CD14-positive monocyte (primary cell): ENCODE measurements at places on chromosomes 1 and 21.

- no peak for DNase-seq
Measured at GRCh38 chr1:107786203-107786845, 178.7 kb downstream of the VAV3 start.

DNA sequence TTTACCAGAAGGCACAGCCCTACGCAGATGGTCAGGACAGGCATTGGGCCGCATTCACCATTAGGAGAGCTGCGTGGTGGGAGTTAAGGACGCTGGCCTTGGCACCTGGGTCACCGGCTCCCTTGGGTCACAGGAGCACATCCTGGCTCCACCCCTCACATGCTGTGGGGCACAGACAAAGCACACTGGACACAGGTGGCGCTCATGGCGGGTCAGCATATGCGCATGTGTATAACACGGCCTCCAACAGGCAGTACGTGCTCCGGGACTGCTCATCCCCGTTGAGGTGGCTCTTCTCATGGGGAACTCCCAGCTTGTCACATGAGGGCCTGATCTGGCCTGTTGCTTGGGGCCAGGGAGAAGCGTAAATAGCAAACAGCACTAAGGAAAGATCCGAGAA lies 25.0 kb downstream of the PGBD5 start:
- no peak for DNase-seq

DNA sequence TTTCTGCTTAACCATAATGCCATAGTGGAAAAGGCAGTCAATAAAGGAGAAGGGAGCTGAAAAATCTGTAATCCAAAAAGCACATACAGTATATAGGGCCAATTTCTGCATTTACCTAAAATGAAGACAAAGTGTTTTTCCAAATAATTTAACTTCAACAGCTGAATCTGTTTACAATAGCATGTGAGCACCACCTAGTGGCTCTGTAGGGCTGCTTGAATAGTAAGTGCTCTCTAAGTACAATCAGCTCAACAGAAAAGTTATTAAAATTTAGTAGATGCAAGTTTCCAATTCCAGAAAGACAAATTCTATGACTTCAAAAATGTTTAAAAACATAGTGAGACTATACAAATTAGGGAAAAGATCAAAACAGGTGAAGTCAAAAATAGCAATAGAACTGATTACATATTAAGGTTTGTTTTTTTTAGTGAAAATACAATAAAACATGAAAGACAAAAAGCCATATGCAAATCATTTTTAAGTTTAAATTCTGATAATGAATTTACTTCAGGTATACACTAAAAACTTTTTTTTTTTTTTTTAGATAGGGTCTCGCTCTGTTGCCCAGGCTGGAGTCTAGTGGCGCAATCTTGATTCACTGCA lies 220.0 kb downstream of the SETD4 start:
- DNase-seq = peak; percentile 50

DNA sequence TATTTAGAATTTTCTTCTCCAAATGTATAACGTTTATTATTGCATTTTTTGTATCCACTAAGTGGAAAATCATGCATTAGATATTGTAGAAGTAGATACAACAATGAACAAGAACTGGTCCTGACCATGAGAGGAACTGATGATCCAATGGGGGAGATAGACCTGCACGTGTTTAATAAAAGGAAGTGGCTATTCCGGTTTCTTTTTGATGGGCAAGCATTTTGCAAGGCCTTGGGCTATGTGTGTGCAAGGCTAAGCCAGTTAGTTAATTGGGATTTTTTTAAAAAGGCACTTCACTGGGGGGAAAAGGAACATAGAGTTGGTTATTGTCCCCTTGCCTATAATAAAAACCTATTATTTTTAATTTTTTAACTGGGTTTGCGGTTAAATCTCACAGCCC lies 961 bp upstream of the VCAM1 start:
- peak; percentile 2 for DNase-seq

- no peak for DNase-seq
Measured at GRCh38 chr21:39022035-39022434, 161.2 kb downstream of the PSMG1 start.

GRCh38 chr1:208161656-208162375 lies 82.4 kb downstream of the PLXNA2 start:
- DNase-seq = no peak

DNA sequence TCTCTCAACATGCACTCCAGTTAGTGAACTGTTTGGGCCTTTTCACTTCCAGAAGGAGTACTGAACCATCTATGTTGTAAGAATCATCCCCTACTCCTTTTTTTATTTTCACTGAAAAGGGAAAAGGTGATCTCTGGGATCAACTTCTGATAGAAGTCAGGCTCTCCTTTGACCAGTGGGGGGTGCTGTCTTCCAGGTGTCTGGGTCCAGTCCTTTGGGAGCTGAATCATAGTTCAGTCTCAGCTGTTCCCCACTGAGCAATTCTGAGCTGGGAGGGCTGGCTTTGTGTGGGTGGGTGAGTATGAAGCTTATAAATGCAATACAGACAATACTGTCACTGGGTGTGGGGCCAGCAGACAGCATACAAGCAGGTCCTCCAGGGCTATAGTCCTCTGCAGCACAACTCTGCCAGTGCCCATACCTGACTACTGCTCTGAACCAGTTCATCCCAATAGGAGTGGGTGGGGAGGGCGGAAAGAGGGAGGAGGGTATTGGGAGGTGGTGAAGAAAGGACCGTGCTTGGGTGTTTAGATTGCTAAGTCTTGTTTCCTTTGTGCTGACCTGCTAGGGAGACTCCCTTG lies 12.5 kb upstream of the SARS1 start:
- DNase-seq = peak; percentile 27

DNA sequence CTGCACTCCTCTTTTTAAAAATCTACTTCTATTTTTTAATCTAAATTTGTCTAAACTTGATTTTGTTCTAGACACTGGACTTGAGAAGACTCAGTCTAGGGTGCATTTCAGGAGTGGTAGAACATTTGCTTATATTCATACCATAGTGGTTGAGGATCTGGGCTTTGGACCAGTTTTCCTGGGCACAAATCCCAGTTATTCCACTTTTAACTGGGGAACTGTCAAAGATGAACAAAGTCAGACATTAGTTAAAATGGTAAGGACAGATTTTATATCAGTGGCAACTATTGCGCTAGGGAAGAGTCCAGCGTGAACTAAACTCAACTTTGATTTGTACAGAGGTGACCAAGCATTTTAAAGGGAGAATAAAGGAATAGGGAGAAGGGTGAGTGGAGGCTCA lies 102.4 kb downstream of the FMN2 start:
- no peak for DNase-seq

DNA sequence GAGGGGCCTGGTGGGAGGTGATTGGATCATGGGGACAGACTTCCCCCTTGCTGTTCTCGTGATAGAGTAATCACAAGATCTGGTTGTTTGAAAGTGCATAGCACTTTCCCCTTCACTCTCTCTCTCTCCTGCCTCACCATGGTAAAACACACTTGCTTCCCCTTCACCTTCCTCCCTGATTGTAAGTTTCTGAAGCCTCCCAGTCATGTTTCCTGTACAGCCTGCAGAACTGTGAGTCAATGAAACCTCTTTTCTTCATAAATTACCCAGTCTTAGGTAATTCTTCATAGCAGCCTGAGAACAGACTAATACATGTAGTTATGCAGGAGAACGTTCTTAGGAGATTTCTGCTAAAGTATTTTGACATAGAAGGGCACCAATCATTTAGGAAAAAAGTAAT lies 59.9 kb upstream of the FBXO28 start:
- peak; percentile 14 for DNase-seq

DNA sequence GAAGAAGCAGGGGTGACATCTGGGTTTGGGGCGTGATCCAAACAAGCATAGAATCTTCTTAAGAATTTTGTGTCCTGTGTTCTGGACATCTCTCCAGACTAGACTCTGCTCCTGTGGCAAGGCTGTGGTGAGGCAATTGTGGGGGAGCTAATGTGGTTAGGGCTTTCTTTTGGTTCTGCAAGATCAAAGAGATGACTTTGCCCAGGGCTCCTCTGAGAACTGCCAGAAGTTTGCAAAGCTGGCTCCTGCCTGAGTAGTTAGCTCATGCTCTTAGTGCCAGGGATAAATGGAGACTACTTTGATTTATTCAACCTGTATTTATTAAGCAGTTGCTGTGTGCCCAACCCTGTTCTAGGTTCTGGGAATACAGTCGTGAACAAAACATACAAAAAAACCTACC lies 34.0 kb upstream of the CRNN start:
- DNase-seq = no peak

DNA sequence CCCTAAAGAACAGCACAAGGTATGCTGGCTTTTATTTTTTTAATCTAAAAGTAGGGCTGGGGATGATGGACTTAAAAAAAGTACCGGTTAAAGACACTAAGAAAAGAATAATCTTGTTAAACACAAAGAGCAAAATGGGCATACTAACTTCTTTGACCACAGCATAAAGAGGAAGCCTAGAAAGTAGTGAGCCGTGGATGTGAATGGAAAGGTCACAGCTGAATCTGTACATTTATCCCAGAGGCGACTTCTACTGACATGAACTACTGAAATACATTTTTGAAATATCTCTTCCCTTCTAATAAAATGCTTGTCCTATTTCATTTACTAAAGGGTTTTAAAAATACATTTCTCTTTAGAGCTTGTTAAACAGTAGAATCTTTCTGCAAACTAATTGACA lies 140.7 kb downstream of the SLC45A1 start:
- no peak for DNase-seq

DNA sequence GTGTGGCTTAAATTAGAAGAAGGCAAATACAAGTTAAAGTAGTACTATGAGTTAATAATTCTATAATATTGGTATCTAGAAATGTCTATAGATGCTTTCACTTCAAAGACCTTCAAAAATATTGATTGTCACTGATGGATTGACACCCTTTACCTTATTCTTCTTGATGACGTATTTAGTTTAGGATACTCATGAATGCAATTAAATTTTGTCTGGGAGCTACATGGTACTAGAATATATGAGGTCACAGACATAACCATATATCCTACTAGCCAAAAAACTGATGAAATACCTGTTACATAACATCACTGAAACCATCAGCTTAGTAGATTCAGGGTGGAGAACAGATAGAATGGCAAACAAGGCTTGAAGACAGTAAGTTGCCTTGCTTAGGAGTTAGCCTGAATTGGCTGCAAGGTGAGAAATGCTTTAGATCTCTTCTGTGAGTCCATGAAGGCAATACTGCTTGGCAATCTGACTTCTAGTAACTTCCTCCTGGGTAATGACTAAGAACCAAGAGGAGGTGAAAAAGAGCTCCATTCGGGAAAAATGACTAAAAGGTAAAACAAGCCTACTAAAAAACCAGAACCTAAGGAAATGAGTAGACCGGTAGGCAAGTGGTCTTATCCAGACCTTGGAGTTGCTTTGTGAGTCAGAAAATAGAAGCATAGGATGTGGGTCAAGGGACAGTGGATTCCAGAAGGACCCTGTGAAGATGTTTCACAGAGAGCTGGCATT lies 16.9 kb upstream of the ARHGAP29 start:
- DNase-seq = peak; percentile 14

DNA sequence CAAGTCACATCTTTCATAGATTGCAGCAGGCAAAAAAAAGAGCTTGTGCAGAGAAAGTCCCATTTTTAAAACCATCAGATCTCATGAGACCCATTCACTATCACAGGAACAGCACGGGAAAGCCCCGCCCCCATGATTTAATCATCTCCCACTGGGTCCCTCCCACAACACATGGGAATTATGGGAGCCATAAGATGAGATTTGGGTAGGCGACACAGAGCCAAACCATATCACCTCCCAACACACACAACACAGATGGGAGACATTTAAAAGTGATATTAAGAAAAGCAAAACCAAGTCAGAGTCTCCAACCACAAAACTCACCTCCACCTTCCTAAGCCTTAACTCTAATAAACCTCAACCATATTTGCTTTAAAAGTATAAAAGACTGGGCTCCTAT lies 61.5 kb upstream of the TIAM1 start:
- DNase-seq = no peak

DNA sequence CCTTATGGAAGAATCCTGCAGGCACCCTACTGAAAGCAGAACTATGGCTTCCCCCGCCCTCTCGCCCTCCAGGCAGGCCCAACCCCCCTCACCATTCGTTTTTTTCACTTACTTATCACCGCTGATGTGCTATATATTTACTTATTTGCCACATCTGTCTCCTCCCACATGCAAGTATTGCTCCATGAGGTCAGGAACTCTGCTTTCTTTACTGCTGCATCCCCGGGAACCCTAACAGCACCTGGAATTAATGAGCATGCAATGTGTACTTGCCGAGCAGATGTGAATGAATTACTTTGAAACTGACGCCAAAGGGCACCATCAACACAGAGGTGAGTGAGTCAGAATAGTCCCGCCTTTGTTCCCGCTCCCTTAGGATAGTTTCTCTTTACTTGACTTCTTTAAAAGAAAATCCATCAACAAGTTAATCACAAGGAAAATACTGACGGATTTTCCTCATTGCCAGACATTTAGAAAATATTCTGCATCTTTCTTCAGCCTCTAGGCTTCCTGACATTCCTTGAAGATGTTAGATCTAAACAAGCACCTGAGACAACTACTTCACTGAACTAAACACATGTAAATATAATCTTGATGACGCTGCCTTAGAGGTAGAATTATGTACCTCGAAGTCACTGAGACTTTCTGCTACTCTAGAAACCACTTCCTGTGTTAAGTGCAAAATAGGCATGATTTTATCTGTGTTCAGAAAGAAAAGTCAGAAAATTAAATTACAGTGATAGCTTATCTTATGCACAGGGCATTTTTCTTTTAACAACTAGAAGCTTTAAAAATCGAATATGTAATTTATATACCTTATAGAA lies 17.5 kb upstream of the RAB4A start:
- DNase-seq = no peak

- DNase-seq = no peak
Measured at GRCh38 chr1:230909974-230910754, 41.8 kb upstream of the C1orf198 start.

DNA sequence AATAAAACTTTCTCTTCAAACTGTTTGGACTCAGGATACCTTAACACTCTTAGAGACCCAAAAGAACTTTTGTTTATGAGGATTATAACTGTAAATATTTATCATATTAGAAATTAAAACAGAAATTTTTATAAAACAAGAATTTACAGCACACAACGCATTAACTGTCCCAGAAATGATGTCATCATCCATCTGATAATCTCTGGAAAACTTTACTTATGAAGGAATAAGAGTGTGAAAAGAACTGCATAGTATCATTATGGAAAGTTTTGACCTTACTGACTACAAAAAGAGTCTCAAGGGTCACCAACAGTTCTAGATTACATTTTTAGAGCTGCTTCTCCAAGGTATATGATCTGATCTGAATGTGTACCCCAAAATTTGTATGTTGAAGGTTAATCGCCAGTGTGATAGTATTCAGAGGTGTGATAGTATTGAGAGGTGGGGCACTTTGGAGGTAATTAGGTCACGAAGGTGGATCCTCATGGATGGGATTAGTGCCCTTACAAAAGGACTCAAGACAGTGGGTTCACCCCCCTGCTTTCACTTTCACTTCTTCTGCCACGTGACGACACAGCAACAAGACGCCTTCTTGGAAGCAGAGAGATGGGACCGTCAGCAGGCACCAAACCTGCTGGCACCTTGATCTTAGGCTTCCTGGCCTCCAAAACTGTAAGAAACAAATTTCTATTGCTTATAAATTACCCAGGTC lies 95.7 kb upstream of the NR5A2 start:
- peak; percentile 30 for DNase-seq

GRCh38 chr21:31221043-31221442 lies 123.0 kb downstream of the TIAM1 start:
- DNase-seq = peak; percentile 28

GRCh38 chr1:68384321-68384813 lies 65.4 kb downstream of the RPE65 start:
- peak; percentile 60 for DNase-seq
